Central memory CD8-positive, alpha-beta T cell (primary cell): ENCODE measurements at places on chromosomes 2 and 18.
A peak's percentile ranks its signal among the peaks of the same experiment; 100 is the strongest.

GRCh38 chr2:118310681-118311429, 222.6 kb downstream of the INSIG2 start:
- no peaks in the 10 kb centered on the region for H3K4me1 ChIP-seq
- peaks cover 9% of the 10 kb centered on the region for H3K27me3 ChIP-seq
- peak overlapping the region; percentile 85 for H3K27ac ChIP-seq
- peak overlapping the region; percentile 74 for H3K4me3 ChIP-seq
- peaks cover 4% of the 10 kb centered on the region for H3K36me3 ChIP-seq
- DNase-seq: no peak

- H3K4me3 ChIP-seq: no peak overlapping the region
- H3K27me3 ChIP-seq: no peaks in the 10 kb centered on the region
- no peaks in the 10 kb centered on the region for H3K36me3 ChIP-seq
- H3K27ac ChIP-seq: no peak overlapping the region
Measured at GRCh38 chr2:77578354-77578753, 56.2 kb upstream of the LRRTM4 start.

DNA sequence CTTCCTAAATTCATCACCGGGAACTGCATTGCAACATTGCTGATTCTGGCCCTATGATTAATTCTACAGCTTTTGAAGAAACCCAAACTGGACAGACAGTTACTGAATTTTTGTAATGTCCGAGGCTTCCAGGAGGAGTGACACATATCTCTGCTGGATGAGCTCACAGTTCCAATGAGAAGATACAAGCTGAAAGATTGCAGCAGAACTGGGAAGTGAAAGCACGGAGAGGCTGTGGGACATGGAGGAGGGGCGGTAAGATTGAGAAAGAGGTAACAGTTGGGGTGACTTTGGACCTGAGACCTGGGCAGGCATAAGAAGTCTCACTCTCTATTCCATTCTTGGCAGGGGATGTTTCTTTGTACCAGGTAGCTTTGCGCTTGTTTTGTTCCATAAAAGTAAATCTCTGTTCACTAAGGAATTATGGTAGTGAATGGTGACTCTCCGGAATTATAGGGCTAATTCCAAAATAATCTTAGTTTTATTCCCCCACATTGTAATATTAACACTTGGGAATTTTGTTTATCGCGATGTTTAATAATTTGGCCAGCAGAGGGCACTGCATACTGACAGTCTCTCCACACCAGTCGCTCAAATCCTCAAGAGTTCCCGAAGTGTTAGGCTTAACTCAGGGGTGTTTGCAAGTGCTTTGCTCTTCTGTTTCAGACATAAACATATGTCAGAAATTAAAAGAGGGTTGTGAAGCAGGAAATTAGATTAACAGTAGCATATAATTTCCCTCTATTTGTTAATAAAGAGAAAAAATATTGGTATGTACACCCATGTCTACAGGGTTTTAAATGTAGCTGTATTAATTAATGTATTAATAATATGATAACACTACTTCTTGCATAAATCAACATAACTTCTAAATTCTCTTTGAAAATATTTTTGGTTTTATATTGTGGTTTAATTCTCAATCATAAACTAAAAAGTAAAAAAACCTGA, 201.4 kb downstream of the SOCS6 start:
- peaks cover 4% of the 10 kb centered on the region for H3K4me1 ChIP-seq
- no peaks in the 10 kb centered on the region for H3K36me3 ChIP-seq
- peaks cover 16% of the 10 kb centered on the region for H3K27me3 ChIP-seq
- H3K27ac ChIP-seq: no peak overlapping the region
- no peak overlapping the region for H3K4me3 ChIP-seq

DNA sequence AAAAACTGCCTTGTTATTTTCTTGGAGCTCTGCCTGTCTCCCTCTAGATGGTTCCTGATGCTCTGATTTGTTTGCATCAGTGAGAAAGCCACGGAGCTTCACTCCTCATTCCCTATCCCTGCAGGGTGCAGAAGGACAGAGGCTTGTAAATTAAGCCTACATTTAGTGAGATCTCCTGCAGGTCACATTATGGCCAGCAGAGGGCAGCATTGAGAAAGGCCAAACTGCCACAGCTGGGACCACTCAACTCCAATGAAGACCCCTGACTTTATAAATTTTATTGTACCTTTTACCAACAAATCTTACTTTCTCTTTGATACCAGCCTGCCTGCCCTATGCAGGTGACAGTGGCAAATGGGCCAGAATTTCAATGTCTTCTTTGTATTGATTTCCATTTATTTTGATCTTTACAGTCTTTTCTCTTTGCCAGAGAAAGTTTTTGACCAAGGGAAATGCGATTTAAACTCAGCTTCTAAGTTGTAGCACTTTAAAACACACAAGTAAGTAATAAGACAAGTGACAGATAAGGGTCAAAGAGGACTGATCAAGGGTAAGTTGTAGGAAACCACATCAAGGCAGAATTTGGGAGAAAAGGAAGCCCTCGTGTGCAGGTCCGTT, 1029.1 kb upstream of the KLHL29 start:
- no peak for DNase-seq
- no peak overlapping the region for H3K27ac ChIP-seq
- no peak overlapping the region for H3K4me3 ChIP-seq
- no peaks in the 10 kb centered on the region for H3K27me3 ChIP-seq

DNA sequence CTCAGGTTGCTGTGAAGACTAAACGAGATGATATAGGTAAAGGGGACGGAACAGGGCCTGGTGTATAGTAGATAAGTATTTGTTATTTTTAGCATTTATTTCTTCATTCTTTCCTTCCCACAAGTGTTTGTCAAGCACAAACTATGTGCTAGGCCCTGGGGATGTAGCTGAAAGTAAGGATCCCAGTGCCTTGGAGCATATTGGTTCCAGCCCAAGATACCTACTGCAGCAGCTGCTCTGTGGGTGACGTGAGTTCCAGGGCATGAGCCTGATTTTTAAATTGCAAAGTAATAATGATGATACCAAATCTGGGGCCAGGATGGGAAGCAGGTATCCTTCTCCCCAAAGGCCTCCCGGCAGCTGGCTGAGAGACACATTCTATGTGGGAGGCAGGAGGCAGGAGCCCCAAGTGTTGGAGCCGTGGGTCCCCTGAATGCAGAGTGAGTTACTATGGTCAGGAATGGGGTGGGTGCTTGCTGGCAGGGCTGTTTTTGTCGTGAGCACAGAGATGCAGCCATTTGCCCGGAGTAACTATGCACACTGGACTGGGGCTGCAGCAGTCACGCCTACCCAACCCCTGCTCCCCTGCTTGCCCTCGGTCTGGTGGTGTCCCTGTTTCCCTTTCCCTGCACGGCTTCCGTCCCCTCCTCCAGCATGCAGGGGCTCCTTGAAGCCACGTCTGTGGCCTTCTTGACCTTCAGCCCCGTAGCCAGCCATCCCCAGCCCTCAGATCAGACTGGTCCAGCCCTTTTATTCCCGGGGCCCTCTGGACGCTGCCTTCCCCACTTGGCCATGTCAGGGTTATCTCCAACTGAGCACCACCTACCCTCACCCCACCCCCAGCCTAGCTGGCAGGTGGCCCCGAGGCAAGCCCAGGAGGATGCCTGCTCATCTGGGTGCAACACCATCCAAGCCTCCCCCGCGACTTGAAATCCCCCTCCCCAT, 52.4 kb downstream of the INHBB start:
- no peak overlapping the region for H3K27ac ChIP-seq
- H3K4me3 ChIP-seq: no peak overlapping the region
- DNase-seq: no peak
- H3K27me3 ChIP-seq: peaks cover 45% of the 10 kb centered on the region
- H3K4me1 ChIP-seq: no peaks in the 10 kb centered on the region

GRCh38 chr2:7073901-7074300, 156.7 kb downstream of the RNF144A start:
- H3K36me3 ChIP-seq: peaks cover 1% of the 10 kb centered on the region
- H3K27me3 ChIP-seq: no peaks in the 10 kb centered on the region
- H3K4me1 ChIP-seq: no peaks in the 10 kb centered on the region
- no peak overlapping the region for H3K27ac ChIP-seq
- no peak for DNase-seq

DNA sequence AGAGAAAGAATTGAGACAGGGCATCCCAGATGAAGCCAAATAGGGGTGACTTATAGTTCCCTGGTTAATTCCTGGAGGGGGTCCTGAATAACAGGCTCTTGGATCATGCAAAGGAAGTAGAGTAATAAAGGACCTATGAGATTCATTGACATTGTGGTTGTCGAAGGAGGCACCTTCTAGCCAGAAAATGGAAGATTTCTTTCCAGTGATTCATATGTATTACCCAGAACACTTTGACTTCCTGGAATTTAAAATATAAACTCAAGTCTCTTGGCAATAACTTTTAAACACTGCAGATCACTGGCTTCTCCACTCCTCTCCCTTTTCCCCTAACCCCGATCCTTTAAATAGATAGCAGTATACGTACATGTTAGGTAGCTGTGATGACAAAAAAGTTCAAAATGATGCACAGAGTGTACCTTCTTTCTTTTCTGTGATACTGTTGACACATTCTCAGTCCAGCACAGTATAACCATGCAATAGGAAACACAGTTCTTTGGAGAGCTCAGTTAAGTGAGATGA, 211.8 kb downstream of the LTBP1 start:
- no peak for DNase-seq
- H3K27me3 ChIP-seq: no peaks in the 10 kb centered on the region
- no peak overlapping the region for H3K4me3 ChIP-seq

- H3K27me3 ChIP-seq: no peaks in the 10 kb centered on the region
- DNase-seq: no peak
- no peak overlapping the region for H3K27ac ChIP-seq
Measured at GRCh38 chr2:45897842-45898241, 246.4 kb downstream of the PRKCE start.

DNA sequence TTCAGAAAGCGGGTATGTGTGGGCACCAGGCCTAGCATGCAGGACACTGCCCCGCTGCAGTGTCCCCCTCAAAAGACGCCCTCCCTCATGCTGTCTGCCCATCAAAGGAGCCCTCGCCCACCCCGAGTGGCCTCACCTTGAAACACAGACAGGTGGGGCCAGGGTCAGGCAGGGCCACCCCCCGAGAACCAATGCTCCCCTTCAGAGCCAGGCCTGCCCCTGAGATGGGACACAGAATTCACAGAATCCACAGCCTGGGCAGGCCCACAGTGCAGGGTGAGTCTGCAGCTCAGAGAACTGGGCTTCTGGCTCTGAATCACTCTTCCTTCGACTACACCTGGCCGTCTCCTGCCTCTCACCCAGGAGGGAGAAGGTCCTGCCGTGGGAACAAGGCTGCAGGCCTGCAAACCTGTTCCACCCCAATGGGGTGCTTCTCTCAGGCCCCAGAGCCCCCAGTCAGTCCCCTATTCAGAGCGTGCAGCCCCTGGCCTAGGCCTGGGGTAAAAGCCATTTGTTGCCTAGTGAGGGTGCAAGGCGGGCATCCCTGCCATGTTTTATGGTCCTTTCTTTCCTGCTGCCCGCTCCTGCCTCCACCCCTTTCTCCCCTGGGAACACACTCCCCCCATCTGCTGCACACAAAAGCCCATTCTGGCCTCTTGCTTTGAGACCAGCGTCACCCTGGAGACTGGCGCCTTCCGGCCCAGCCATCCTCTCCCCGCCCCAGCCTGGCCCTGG, 11.3 kb upstream of the ARHGEF4 start:
- DNase-seq: no peak
- peaks cover 12% of the 10 kb centered on the region for H3K4me1 ChIP-seq
- peak overlapping the region; percentile 96 for H3K27ac ChIP-seq
- peaks cover 1% of the 10 kb centered on the region for H3K27me3 ChIP-seq
- H3K4me3 ChIP-seq: no peak overlapping the region

DNA sequence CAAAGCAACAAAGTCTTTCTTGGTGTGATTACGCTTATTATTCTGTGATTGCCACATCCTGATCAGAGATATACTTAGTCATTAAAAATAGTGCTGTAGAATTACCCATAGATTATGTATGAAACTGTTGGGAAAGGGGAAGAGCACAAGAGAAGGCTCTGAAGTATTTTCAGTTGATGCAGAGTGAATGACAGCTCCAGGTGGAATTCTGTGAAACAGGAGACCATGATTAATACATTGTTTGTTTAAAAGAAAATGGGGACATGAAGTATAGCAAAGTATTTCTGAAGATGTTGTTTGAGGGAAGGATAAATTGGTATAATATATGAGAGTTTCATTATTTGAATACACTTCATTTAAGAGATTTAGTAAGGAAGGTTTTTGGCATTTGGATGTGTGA, 307.6 kb upstream of the CDH20 start:
- no peak overlapping the region for H3K27ac ChIP-seq
- no peaks in the 10 kb centered on the region for H3K27me3 ChIP-seq
- no peak overlapping the region for H3K4me3 ChIP-seq
- DNase-seq: no peak
- H3K36me3 ChIP-seq: no peaks in the 10 kb centered on the region
- H3K4me1 ChIP-seq: no peaks in the 10 kb centered on the region

DNA sequence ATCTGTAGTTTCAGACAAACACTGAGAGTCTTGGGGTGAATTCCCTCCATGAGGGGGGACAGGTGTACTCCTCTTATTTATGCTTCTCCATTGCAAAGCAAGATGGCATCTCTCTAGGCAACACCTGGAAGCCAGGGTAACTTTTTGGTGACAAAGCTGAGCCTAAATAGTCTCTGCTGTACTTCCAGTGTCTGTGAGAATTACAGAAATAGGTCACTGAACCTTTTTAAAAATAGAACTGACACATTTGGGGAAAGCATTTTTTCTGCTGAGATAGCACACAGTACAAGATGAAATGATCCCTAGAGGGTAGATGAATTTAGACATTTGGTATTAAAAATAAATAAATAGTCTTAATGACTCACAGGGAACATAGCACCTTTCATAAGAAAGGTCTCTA, 71.7 kb upstream of the SP3 start:
- peaks cover 4% of the 10 kb centered on the region for H3K36me3 ChIP-seq
- peaks cover 28% of the 10 kb centered on the region for H3K27me3 ChIP-seq
- DNase-seq: no peak
- peaks cover 9% of the 10 kb centered on the region for H3K4me1 ChIP-seq

DNA sequence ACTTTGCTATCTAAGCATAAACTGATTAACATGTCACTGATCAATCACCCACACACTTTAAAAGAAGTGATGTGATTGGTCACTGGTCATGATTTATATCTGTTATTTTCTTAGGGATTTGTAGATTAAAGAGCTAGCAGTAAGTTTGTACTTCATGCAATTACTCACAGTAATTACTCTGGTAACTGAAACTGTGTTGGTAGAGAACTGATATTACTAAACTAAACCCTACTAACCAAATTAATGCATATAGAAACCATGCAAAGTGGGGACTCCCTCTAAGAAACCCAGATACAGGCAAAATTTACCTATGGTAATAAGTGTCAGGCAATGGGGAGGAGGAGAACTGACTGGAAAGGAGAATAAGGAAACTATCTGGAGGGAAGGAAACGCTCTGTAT, 44.8 kb upstream of the C2orf15 start:
- H3K36me3 ChIP-seq: no peaks in the 10 kb centered on the region
- no peak overlapping the region for H3K4me3 ChIP-seq
- no peak overlapping the region for H3K27ac ChIP-seq
- no peak for DNase-seq
- H3K27me3 ChIP-seq: peaks cover 24% of the 10 kb centered on the region
